Activated T-cell treated with anti-CD3 and anti-CD28 coated beads for 4 hours (primary cell): ENCODE measurements at places on chromosomes 3 and 15.

GRCh38 chr3:88767746-88768145 lies 339.7 kb upstream of the EPHA3 start:
- DNase-seq = no peak

- no peak for DNase-seq
Measured at GRCh38 chr15:66573719-66574595, 8.2 kb upstream of the LCTL start.

- no peak for DNase-seq
Measured at GRCh38 chr3:2465842-2466241, 367.2 kb downstream of the CNTN4 start.

DNA sequence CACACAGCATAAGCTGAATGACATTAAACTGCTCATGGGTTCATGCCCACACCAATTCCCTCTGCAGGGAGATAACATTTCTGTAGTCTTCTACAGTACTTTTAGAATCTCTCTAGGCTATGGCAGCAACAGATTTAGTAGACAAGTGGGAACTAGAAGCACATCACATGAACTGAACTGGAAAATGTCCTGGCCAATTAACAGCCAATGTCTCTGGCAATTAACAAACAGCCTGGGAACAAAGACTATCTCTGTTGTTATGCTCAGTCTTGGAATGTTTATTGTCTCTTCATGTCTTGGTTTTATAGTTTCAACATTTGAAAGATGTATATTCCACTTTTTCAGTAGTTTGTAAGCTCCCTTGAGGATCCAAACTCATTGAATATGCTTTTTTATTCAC lies 523.2 kb upstream of the NAALADL2 start:
- no peak for DNase-seq

GRCh38 chr3:190883973-190884832 lies 21.7 kb upstream of the GMNC start:
- no peak for DNase-seq

DNA sequence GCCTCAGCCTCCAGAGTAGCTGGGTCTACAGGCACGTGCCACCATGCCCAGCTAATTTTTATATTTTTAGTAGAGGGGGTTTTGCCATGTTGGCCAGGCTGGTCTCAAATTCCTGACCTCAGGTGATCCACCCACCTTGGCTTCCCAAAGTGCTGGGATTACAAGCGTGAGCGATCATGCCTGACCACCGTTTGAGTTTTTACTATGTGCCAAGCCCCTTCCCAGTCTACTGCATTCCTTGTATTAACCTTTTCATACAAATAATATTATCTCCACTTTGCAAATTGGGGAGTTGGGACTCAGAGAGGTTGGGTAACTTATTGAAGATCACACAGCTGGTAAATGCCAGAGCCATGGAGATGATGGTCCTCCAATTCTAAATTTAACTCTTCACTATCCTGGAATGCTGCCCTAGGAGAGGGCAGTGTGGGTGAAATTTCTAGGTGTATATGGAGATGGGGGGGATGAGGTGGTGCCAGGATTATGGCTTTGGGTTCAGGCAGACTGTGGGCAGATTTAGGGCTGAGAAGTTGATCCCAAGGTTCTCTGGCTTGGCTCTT lies 1.0 kb upstream of the PXK start:
- no peak for DNase-seq

- no peak for DNase-seq
Measured at GRCh38 chr3:47978386-47978785, 37.8 kb downstream of the MAP4 start.
